ENCODE measurements at places on chromosomes 16 and 17. TPM values are rescaled to one million over a fixed set of nuclear protein-coding genes. Genes with fewer than 3 reads are reported as not detected.

DNA sequence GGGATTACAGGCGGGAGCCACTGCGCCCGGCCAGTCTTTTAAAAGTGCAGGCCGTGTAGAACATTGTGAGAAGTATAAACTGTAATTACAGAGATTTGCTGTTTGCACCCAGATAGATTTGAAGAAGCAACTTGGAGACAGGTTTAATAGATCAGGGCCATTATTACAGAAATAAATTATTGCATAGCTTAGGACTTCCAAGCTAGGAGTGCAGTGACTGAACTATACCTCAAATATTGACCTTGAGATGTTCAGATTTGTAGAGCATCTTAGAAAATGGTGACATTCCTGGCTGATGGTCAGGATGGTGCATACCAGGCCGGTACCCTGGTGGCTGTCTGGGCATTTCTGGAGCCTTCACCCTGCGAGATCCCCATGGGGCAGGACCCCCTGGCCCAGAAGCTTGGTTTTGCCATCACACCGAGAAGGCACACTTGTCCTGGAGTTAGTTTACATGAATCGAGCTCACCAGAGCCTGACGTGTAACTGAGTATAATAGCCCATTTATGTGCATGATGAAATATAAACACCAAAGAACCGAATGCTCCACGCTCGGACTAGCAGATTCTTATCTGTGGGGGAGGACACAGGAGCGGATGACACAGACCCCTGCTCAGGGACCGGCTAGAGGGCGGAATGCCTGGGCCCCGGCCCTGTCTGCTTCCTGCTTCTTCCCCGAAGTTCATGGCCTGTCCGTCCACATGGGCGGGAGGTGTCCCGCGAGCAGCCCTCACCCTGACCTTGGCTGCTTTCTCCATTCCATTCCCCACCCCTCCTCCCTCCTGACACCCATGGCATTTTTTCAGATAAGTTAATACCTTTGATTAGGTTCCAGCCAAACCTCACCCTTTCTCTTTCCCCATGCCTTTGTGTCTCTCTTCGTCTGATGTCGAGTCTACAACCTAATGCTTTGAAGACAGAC lies 32.1 kb downstream of the CCDC40 start:
- H3K27ac ChIP-seq = peak overlapping the region; percentile 63
- peak; percentile 64 for DNase-seq
- H3K27me3 ChIP-seq = no peaks in the 10 kb centered on the region
- H3K4me1 ChIP-seq = peaks cover 29% of the 10 kb centered on the region
- no peaks in the 10 kb centered on the region for H3K36me3 ChIP-seq
- H3K4me3 ChIP-seq = no peak overlapping the region

DNA sequence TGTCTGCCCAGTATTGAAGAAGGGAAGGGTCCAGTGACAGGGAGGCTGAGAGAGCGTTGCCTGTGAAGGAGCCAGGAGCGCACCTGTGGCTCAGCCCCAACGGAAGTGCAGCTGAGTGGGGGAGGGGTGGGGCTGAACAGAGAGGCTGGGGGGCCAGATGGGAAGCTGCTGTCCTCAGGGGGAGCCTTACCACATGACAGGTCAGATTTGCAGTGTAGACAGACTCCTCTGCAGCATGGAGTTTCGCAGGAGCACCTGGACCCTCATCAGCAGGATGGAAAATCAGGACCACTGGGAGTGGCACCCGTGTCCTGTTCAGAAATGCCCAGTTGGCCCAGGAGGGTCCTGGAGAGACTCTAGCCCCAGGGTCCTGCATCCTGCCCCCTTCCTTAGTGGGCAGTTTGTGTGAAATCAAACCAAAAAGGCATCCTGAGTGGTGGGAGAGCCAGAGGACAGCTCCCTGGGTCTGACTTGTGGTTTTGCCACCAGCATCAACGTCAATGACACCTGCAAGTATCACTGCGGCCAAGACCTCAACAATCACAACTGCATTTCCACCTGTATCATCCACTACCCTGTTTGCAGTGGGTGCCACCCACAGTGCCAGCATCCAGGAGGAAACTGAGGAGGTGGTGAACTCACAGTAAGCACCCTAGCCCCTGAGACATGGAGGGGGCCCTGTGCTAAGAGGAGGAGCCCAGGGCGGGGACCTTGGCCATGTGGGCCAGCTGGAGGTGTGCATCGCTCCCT lies 7.8 kb downstream of the CD300A start:
- no peak overlapping the region for H3K4me3 ChIP-seq
- H3K4me1 ChIP-seq = no peaks in the 10 kb centered on the region
- no peaks in the 10 kb centered on the region for H3K27me3 ChIP-seq
- no peak for DNase-seq

The C16orf96 gene
- total RNA-seq = not detected

- no peaks in the 10 kb centered on the region for H3K36me3 ChIP-seq
- H3K27me3 ChIP-seq = no peaks in the 10 kb centered on the region
- H3K27ac ChIP-seq = no peak overlapping the region
- no peaks in the 10 kb centered on the region for H3K4me1 ChIP-seq
- DNase-seq = no peak
Measured at GRCh38 chr16:76614269-76614668, 337.1 kb downstream of the CNTNAP4 start.

GRCh38 chr16:79436885-79437284 lies 163.7 kb downstream of the MAF start:
- no peaks in the 10 kb centered on the region for H3K27me3 ChIP-seq
- no peaks in the 10 kb centered on the region for H3K4me1 ChIP-seq
- H3K27ac ChIP-seq = no peak overlapping the region
- no peak overlapping the region for H3K4me3 ChIP-seq

The CBLN1 gene
- not detected for total RNA-seq

DNA sequence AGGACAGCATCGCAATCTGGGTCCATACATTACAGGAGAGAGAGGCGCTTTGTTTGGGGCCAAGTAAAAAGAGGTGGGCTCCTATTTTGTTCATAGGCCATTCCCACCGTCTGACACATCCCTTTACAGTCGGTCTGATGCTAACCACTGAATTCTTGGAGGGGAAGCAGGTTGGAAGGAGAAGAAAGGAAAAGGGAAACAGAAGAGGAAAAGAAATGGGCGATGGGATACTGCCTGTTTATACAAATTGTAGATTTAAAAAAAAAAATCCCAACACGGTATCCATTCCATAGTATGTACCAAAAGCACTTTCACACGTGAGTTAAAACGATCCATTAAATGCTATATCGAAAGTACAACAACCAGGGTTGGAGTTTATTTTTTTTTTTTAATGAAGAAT lies 4.0 kb upstream of the ZFHX3 start:
- H3K27ac ChIP-seq = no peak overlapping the region
- peaks cover 67% of the 10 kb centered on the region for H3K4me1 ChIP-seq
- H3K27me3 ChIP-seq = no peaks in the 10 kb centered on the region
- no peak overlapping the region for H3K4me3 ChIP-seq
- no peak for DNase-seq

The MMP15 gene
- total RNA-seq = 16.0 TPM

GRCh38 chr17:7845359-7846062 lies 9.4 kb upstream of the TMEM88 start:
- H3K27me3 ChIP-seq = no peaks in the 10 kb centered on the region
- no peak overlapping the region for H3K4me3 ChIP-seq
- peaks cover 6% of the 10 kb centered on the region for H3K36me3 ChIP-seq
- peak overlapping the region; percentile 99 for H3K27ac ChIP-seq

- DNase-seq = no peak
- no peak overlapping the region for H3K27ac ChIP-seq
- H3K27me3 ChIP-seq = no peaks in the 10 kb centered on the region
- no peaks in the 10 kb centered on the region for H3K4me1 ChIP-seq
Measured at GRCh38 chr17:49926886-49927285, 42.1 kb upstream of the DLX4 start.

The TP53TG3 gene
- total RNA-seq = not detected

DNA sequence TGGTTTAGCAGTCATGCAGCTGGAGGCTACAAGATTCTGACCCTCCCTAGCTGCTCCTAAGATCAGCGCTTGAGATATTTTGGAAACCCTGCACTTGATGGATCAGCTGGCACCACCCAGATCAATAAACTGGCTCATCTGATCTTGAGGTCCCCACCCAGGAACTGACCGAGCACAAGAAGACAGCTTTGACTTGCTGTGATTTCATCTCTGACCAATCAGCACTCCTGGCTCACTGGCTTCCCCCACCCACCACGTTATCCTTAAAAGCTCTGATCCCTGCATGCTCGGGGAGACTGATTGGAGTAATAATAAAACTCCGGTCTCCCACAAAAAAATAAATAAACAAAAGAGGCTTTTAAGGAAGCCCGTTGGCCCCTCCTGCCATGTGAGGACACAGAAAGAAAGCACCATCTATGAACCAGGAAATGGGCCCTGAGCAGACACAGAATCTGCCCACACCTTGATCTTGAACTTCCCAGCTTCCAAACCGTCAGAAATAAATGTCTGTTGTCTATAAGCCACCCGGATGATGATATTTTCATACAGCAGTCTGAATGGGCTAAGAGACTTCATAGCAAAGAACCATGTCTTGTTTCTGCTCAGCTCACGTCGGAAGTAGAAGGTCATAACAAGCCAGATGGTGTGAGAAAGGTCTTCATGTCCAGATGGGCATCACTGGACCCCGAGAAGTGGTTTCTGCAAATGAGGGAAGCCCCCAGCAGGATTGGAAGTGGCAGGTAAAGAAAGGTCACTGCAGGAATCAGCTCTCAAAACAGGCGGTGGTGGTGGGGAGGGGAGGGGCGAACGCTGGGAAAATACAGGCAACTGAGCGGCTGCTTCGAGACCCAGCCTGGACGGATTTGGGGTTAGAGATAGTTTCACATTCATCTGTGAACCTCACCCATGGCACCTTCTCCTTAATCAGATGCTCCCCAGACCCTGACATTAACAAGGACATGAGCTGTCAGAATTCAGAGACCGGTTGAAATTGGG lies 19.8 kb upstream of the RPH3AL start:
- no peak for DNase-seq
- H3K27ac ChIP-seq = no peak overlapping the region
- H3K4me1 ChIP-seq = no peaks in the 10 kb centered on the region
- H3K4me3 ChIP-seq = no peak overlapping the region

DNA sequence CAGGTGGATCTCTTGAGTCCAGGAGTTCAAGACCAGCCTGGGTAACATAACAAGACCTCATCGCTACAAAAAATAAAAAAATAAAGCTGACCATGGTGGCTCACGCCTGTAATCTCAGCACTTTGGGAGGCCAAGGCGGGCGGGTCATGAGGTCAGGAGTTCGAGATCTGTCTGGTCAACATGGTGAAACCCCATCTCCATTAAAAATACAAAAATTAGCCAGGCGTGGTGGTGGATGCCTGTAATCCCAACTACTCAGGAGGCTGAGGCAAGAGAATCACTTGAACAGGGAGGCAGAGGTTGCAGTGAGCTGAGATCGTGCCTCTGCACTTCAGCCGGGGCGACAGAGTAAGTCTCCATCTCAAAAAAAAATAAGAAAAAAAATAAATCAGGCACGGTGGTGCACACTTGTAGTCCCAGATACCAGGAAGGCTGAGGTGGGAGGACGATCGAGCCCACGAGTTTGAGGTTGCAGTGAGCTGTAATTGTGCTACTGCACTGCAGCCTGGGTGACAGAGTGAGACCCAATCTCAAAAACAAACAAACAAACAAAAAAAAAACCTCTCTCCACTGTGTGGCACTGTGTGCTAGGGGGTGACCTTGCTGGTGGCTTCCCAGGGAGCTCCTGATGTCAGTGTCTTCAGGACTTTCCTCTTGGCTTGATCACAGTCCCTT lies 19.8 kb upstream of the MAPK3 start:
- H3K27me3 ChIP-seq = no peaks in the 10 kb centered on the region
- DNase-seq = no peak
- no peak overlapping the region for H3K27ac ChIP-seq
- no peaks in the 10 kb centered on the region for H3K36me3 ChIP-seq

The PTGES3L gene
- total RNA-seq = not detected

The AOC2 gene
- 1.6 TPM for total RNA-seq

GRCh38 chr17:8869114-8869815 lies 1.8 kb upstream of the PIK3R6 start:
- no peaks in the 10 kb centered on the region for H3K4me1 ChIP-seq
- H3K27ac ChIP-seq = no peak overlapping the region
- H3K27me3 ChIP-seq = no peaks in the 10 kb centered on the region
- H3K36me3 ChIP-seq = no peaks in the 10 kb centered on the region
- H3K4me3 ChIP-seq = no peak overlapping the region
- no peak for DNase-seq

GRCh38 chr17:79046916-79047280 lies 22.9 kb downstream of the C1QTNF1 start:
- H3K4me3 ChIP-seq = no peak overlapping the region
- no peak for DNase-seq
- H3K36me3 ChIP-seq = no peaks in the 10 kb centered on the region
- H3K27ac ChIP-seq = no peak overlapping the region

The DCXR gene
- total RNA-seq = 93.0 TPM

DNA sequence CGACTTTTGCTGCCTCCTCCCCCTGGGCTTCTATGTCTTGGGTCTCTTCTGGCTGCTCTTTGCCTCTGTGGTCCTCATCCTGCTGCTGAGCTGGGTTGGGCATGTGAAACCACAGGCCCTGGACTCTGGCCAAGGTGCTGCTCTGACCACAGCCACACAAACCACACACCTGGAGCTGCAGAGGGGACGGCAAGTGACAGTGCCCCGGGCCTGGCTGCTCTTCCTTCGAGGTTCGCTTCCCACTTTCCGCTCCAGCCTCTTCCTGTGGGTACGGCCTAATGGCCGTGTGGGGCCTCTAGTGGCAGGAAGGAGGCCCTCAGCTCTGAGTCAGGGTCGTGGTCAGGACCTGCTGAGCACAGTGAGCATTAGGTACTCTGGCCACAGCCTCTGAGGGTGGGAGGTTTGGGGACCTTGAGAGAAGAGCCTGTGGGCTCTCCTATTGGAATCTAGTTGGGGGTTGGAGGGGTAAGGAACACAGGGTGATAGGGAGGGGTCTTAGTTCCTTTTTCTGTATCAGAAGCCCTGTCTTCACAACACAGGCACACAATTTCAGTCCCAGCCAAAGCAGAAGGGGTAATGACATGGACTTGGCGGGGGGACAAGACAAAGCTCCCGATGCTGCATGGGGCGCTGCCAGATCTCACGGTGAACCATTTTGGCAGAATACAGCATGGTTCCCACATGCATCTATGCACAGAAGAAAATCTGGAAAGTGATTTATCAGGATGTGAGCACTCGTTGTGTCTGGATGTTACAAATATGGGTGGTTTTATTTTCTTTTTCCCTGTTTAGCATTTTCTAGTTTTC lies 2.3 kb downstream of the GP1BA start:
- peak; percentile 20 for DNase-seq
- no peak overlapping the region for H3K27ac ChIP-seq
- H3K4me1 ChIP-seq = peaks cover 15% of the 10 kb centered on the region

DNA sequence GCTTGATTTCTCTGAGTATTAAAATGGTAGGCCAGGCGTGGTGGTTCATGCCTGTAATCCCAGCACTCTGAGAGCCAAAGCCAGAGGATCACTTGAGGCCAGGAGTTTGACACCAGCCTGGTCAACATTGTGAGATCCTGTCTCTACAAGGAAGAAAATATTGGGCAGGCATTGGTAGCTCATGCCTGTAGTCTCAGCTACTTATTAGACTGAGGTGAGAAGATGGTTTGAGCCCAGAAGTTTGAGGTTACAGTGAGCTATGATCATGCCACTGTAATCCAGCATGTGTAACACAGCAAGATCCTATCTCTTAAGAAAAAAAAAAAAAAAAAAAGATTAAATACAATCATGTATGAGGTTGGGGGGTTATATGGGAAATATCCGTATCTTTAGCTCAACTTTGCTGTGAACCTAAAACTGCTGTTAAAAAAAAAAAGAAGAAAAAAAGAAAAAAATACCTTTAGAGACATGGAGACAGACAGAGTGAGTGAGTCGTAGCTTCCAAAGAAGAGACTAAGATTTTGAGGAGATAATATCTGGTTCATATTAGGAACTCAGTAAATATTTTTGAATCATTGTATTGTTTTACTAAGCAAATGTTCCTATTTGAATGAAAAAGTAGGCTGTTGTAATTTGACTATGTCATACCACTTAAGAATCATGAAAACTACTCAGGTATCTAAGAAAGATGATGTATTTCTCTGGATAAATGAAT lies 325.7 kb upstream of the TBX2 start:
- no peak overlapping the region for H3K4me3 ChIP-seq
- no peaks in the 10 kb centered on the region for H3K4me1 ChIP-seq
- no peaks in the 10 kb centered on the region for H3K36me3 ChIP-seq
